Spleen (tissue), 13 donors: ENCODE measurements at places on chromosomes 12 and 14. TPM values are rescaled to one million over a fixed set of nuclear protein-coding genes. Genes with fewer than 3 reads are reported as not detected.

The SLC41A2 gene
- 21.1 TPM for total RNA-seq

The OTOGL gene
- total RNA-seq, result 0.43 TPM

DNA sequence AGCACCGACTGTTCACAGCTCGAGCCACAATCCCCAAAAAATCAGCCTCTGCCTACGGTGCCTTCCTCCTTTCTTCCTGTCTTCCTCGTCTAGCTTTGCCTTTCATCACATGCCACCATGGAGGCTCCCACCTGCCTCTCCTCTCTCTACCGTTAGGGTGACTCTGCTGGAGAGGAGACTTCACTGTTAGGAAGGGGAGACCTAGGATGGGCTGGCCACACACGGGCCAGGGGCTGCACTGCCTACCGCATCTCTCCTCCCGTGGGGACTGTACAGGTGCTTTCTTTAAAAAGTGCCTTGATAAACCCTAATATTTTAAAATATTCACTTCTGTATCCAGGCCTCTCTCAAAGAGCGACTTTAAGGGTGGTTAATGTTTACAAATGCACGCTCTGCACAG lies 1104.7 kb downstream of the BCL11B start:
- no peak for DNase-seq
- no peak overlapping the region for H3K27ac ChIP-seq
- peaks cover 4% of the 10 kb centered on the region for H3K27me3 ChIP-seq
- H3K4me1 ChIP-seq, result no peaks in the 10 kb centered on the region

GRCh38 chr12:26091822-26092221 lies 33.0 kb downstream of the BHLHE41 start:
- H3K36me3 ChIP-seq, result no peaks in the 10 kb centered on the region
- H3K4me1 ChIP-seq, result no peaks in the 10 kb centered on the region
- no peaks in the 10 kb centered on the region for H3K27me3 ChIP-seq
- no peak overlapping the region for H3K4me3 ChIP-seq

DNA sequence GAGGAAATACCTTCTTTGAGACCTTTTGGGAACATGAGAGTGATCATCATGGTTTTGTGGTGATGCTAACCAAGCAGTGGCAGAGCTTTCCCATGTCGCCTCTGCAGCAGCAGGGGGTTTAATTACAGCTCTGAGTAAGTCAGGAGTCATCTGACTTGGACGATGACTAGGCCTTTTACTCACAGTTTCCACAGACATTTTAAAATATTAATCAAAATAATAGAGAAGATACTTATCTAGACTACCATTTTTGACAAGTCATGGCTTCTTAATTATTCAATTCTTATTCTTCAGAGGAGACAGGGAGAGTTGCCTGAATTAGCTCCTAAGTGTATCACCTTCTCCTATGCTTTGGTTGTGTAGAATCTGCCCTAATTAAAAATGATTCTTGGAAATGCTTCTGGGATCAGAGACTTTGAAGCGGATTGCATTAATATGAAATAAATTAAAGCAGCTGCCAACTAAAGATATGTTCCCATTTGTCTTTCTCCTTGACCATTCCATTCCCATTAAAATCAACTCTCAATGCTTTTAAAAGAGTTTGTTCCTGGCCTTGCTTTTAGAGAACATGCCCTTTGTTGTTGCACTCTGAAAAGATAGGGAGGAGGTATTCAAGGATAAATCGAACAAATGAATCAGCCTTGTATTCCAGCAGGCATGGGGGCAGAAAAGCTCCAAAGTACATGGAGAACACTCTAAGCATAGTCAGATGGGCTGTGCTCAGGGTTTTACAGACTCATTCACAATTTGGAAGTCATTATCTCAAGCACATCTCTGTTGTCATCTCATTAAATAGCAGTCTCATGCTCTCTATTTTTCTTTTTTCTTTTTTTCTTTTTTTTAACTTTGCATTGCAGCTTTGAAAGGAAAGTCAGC lies 7.7 kb upstream of the IFNG-AS1 start:
- no peak for DNase-seq
- no peaks in the 10 kb centered on the region for H3K4me1 ChIP-seq
- H3K36me3 ChIP-seq, result no peaks in the 10 kb centered on the region
- no peak overlapping the region for H3K4me3 ChIP-seq

GRCh38 chr14:67377916-67378315 lies 17.8 kb downstream of the EIF2S1 start:
- H3K27ac ChIP-seq, result no peak overlapping the region
- H3K4me1 ChIP-seq, result peaks cover 2% of the 10 kb centered on the region
- H3K27me3 ChIP-seq, result no peaks in the 10 kb centered on the region
- H3K36me3 ChIP-seq, result peaks cover 57% of the 10 kb centered on the region

GRCh38 chr12:80551897-80552296 lies 107.9 kb downstream of the PTPRQ start:
- H3K4me3 ChIP-seq, result no peak overlapping the region
- no peak overlapping the region for H3K27ac ChIP-seq
- H3K36me3 ChIP-seq, result no peaks in the 10 kb centered on the region
- H3K27me3 ChIP-seq, result no peaks in the 10 kb centered on the region

- H3K4me3 ChIP-seq, result peak overlapping the region; percentile 7
- H3K27me3 ChIP-seq, result no peaks in the 10 kb centered on the region
- no peaks in the 10 kb centered on the region for H3K36me3 ChIP-seq
- H3K4me1 ChIP-seq, result peaks cover 81% of the 10 kb centered on the region
- DNase-seq, result peak; percentile 83
Measured at GRCh38 chr12:9673404-9674225, 4.1 kb downstream of the CLEC2D start.

DNA sequence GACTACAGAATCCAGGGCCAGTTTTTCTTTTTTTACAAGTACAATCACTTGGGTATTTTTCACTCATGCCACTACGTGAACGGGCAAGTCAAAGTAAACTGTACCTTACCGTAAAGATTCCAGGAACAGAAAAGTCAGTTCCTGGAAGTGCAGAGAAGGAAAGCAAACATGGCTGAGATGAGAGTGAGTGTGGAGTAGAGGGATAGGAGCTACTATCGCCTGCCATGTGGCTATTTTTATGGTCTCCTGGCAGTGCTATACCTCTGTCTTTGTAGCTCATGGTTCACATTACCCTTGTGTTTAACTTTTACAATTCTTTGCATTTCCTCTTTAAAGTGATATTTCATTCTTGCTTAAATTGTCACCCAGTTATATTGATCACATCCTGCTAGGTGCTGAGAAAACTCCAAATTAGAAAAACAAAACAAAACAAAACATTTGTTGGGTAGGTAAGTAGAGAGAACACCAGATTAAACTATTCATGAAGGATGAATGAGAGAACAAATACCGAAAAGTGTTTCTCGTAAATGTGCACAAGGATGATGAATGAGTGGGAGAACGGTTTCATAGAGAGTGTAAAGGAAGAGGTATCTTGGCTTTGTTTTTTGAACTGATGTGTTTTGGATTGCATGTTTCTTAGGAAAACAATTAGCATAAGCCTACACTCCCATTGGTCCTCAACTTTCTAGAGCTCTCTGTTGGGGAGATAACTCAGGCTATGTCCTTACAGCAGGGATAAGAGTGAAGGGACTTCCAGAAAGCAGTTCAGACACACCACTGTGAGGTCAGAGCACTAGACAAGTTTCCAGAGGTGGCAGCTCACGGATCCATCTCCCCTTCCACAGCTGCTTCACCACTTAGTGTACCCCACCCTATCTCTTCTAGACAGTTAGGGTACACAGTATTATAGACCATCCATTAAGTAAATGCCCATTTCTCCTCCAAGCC lies 163.7 kb downstream of the IPO8 start:
- no peaks in the 10 kb centered on the region for H3K4me1 ChIP-seq
- H3K27ac ChIP-seq, result no peak overlapping the region
- no peak for DNase-seq
- H3K36me3 ChIP-seq, result no peaks in the 10 kb centered on the region
- no peak overlapping the region for H3K4me3 ChIP-seq
- no peaks in the 10 kb centered on the region for H3K27me3 ChIP-seq

DNA sequence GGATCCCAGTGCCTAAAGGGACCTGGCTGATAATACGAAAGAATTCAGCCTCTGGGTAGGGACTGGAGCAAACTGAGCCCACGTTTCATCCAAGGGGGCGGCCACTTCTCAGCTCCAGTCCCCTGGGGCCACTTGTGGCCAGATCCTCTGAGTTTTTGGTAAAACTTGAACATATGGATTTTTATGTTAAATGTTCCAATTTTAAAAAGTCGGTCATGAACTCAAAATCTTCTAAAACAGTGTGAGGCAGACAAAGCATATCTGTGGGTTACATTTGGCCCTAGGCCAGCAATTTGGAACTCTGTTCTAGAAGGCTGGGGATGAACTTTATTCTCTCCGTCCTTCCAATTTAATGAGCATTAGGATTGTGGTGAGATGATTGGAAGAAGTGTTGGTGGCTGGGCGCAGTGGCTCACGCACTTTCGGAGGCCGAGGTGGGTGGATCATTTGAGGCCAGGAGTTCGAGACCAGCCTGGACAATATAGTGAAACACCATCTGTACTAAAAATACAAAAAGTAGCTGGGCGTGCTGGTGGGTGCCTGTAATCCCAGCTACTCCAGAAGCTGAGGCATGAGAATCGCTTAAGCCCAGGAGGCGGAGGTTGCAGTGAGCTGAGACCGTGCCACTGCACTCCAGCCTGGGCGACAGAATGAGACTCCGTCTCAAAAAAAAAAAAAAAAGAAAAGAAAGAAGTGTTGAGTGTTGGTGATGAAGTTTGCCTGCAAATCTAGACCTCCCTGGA lies 3.0 kb upstream of the PPP1CC start:
- peaks cover 30% of the 10 kb centered on the region for H3K4me1 ChIP-seq
- H3K36me3 ChIP-seq, result no peaks in the 10 kb centered on the region
- DNase-seq, result no peak
- no peak overlapping the region for H3K4me3 ChIP-seq
- no peaks in the 10 kb centered on the region for H3K27me3 ChIP-seq
